Stimulated activated CD8-positive, alpha-beta memory T cell treated with anti-CD3 and anti-CD28 coated beads, Interleukin-4, amount 100 ng/mL, for 24 hours (primary cell): ENCODE measurements at places on chromosomes 5 and 9.

- no peak for DNase-seq
These were observed 9.0 kb upstream of the PRR7 start for GRCh38 chr5:177437623-177438022.

DNA sequence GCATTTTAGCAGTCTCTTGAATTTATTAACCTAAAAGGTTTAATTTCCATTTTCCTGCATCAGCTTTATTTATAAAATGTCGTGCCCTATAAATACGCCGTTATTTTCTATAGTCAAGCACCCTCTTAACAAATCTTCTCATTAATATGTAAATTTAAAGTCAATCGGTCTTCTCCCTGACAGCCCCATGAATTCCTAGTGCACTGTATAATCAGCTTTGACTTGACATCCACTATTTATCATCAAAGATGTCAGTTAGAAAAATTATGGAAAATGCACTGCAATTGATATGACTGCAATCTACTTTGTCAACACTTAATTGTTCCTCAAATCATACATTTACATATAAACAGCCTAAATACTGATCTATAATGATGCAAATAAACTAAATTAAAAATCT lies 83.4 kb downstream of the AP3B1 start:
- no peak for DNase-seq

DNA sequence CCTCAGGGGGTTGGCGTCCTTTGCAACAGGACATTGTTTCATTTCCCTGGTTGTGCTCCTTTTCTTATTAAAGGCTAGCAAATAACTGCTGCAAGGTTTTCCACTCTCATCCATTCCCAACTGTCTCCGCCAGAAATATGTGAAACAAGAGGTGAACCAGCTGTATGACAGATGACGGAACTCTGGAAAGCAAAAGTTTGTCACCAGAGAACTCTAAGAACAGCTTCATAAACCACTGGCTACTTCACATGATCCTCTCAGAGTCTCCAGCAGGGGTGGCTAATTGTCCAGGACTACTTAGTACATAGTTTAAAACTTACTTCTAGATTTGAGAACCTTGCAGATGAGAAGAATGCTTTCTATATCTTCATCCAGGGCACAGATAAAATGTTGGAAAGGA lies 195.9 kb upstream of the RAD23B start:
- DNase-seq = no peak

DNA sequence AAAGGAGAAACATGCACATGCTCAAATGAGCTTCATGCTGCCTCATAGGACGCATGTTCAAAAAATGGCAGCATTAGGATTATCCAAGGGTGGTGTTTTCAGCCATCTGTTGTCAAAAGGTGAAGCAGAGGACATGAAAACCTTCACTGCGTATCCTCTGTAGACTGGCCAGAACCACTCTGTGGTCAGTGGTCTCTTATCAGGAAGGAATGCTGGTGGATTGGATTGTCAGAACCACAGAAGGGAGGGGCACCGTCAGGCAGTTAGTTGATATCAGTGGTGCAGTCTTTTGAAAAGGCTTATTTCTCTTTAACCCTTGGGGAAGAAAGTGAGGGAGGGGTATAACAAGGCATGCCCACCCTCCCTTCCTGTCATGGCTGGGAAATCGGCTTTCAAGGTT lies 100.1 kb downstream of the FBXL7 start:
- no peak for DNase-seq

GRCh38 chr5:156683509-156683908 lies 166.6 kb upstream of the PPP1R2B start:
- DNase-seq = no peak

- no peak for DNase-seq
These were observed 34.0 kb upstream of the FCHO2 start for GRCh38 chr5:72921886-72922285.

DNA sequence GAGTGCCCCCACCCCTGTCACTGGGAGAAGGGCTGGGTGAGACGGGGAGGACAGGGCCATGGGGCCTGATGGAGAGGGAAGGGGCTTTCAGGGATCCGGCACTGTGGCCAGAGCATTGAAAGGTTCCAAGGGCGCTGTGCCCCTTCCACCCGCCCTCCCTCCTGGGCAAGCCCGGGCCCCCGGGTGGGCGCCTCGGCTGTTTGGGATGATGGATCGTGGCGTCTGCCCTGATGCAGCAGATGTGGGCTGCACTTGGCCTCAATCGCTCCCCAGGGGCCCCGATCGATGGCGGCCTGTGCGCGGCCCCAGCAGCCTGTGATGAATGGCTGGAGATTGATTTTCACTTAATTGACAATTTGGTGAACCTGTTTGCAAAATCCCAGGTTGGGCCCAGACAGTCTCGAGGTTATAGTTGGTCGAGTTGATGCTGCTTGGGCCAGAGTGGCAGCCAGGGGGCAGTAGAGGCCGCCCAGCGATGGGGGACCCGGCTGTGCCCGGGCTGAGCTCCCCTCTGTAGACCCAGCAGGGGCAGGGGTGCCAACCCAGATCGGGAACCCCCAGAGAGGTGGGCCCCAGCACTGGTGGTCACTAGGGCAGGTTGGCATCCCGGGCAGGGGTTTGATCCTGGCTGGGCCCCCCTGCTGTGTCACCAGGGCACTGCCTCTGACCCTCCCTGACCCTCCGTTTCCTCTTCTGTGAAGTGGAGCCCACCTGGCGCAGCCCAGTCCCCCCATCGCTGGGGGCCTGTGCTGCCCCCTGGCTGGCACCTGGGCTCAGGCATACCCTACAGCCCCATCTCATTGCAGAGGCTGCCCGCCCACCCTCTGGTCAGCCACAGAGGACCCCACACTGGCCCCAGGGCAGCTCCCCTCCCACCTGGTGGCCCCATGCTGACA lies 34.7 kb downstream of the LHX3 start:
- peak; percentile 36 for DNase-seq

DNA sequence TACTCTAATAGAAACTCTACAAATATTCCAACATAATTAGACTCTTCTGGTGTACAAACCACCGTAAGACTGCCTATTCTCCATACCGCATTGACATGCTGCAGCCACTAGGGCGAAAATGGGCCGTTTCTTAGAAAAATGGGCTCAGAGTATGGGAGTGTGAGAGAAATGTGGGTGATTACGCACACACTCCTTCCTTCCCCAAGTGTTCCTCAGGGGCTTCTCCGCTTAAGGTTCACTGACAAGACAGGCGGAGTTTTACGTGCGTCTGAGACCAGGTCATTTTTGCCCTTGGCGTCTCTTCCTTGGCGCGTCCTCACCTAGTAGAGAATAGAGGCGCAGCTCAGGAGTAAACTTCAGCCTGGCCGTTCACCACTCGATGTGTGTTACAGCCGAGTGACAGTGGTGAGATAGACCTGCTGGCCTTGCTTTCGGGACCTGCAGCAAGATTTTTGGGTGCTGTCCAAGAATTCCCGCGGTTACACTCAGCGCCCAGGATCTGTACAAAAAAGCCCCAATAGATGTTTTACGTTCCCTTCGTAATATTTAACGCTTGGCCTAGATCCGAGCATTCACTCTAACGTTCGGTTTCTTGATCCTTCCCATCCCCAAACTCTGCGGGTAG lies 1.8 kb upstream of the NTRK2 start:
- no peak for DNase-seq

GRCh38 chr5:174999581-174999980 lies 275.2 kb downstream of the MSX2 start:
- DNase-seq = no peak

- no peak for DNase-seq
These were observed 66.2 kb downstream of the PDE6A start for GRCh38 chr5:149878371-149878770.

DNA sequence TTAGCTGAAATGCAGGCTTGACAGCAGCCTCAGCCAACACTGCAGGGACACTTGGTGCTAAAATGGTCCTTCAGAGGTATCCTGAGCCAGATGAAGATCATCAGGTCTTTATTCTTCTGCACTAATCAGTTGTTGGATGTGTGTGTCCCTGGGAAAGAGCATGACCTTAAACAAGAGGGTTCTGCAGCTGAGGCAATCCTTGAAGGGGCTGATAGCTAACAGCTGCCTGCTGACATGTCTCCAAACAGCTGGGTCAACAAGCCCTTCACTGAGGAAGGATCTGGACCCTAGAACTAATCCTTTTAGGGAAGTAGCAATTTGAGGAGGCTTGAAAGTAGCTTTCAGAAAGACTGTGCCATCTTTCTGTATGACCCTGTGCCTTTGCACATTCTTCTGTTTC lies 376.3 kb upstream of the ACTBL2 start:
- no peak for DNase-seq

DNA sequence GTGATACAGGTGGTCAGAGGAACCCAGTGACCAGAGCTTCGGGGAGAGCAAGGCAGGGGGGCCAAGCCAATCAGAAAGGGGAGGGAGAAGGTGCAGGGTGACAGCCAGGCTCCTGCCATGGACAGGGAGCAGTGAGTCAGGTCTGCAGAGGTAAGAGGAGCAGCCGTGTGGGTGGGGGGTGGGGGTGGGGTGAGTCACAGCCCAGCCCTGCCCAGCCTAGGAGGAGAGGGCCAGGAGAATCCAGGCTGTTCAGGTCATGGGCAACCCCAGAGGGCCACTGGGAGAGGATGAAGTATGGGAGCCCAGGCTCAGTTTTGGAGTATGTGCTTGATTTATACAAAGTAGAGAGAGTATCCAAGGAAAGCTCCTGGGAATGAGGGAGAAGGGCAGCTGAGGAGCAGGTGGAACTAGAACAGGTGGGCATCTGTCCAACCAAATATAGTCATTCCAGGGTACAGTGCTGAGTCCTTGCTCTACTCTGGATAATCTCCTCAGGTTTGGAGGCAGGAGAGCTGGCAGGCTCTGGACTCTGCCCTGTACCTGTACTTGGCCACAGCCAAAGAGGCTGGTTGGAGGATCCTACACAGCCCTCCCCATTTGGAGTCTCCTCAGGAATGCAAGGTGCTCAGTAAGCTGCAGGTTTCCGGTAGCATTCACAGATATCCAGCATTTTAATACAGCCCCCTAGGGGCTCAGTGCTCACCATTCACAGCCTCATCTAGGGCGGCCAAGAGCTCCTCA lies 1.6 kb downstream of the HBEGF start:
- DNase-seq = no peak

- no peak for DNase-seq
These were observed 22.3 kb upstream of the TMEM250 start for GRCh38 chr9:136140966-136141365.

DNA sequence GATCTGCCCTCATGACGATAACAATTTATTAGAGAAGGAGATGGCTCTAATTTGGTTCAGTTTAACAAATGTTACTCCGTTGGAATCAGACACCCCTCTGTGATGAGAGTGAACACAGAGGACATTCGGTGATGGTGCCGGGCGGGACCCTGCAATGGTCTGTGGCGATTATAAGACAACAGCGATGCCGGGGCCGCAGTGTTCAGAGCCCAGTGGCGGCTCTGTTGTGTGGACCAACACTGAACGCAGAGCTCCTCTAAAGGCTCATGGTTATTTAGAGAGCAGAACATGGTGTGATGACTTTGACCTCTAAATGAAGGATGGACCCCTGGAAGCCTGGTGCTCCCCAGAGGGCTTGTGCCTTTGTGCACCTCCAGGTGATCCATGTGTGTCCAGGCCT lies 21.2 kb downstream of the UBE2QL1 start:
- DNase-seq = no peak

DNA sequence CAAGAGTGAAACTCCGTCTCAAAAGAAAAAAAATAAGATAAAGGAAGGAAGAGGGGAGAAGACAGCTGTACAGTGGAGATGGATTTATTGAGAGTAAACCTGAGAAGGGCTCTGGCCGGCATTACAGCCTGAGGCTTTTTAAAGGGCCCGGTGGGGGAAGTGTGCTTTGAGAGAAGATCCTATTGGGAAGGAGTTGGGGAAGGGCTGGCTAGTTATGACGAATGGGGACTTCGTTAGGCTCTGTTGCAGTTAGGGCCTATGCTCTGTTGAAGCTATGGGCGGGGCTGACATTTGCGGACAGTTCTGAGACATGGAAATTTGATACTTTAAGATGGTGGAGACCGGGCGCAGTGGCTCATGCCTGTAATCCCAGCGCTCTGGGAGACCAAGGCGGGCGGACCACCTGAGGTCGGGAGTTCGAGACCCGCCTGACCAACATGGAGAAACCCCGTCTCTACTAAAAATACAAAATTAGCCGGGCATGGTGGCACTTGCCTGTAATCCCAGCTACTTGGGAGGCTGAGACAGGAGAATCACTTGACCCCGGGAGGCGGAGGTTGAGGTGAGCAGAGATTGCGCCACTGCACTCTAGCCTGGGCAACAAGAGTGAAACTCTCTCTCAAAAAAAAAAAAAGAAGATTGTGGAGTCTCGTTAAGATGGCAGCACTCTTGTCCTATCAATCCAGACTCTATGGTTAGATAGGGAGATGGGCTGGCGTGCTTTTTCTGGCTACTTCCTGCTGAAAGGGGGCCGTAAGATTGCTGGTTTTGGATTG lies 33.2 kb downstream of the C9orf50 start:
- DNase-seq = no peak

GRCh38 chr9:108997112-108997511 lies 16.2 kb downstream of the CTNNAL1 start:
- DNase-seq = no peak

DNA sequence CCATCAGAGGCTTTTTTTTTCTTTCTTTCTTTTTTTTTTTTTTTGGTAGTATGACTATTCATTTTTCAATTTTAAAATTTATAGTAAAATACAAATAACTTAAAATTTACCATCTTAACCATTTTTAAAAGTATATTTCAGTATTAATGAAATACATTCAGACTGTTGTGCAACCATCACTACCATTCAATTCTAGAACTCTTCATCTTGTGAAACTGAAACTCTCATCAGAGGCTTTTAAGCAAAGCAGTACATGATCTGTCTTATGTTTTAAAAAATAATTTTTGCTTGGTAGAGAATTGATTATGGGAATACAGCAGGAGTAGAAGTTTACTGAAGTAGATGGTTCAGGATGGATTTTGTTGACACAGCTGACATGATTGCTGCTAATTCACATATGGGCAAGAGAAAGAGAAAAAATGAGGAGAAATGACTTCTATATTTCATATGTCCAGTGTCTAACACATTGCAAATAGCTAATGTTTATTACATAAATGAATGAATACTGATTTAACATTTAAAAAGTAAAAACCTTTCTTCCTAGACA lies 13.4 kb downstream of the ELOVL7 start:
- no peak for DNase-seq

DNA sequence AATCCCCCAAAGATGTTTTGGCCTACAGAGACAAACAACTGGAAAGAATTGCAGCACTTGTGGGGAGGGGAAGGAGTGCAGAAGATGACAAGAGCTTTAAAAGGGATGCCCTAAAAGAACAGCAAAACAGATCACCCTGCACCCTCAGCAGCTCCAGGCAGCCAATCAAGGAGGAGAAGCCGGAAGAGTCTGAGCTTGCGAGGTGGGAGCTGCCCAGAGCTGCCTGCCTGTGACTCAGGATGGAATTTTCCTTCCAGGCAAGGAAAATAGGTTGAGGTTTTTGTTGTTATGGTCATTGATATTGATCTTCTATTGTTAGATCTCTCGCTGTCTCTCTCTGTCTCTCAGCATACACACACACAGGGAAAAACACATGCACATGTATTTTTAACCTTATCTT lies 70.3 kb upstream of the MAP1B start:
- DNase-seq = no peak

- no peak for DNase-seq
These were observed 372.4 kb downstream of the MAT2B start for GRCh38 chr5:163877865-163878264.

- no peak for DNase-seq
These were observed 206.4 kb upstream of the CDKN2B start for GRCh38 chr9:22215521-22215920.

- no peak for DNase-seq
These were observed 185.6 kb downstream of the EFNA5 start for GRCh38 chr5:107485184-107485583.

- no peak for DNase-seq
These were observed 16.8 kb downstream of the RASGRF2 start for GRCh38 chr5:80976985-80977384.
